ENCODE measurements at places on chromosomes 3 and 15.
A peak's percentile ranks its signal among the peaks of the same experiment; 100 is the strongest.

GRCh38 chr3:158863247-158863646 is 61.4 kb downstream of the MFSD1 start:
- DNase-seq: no peak

DNA sequence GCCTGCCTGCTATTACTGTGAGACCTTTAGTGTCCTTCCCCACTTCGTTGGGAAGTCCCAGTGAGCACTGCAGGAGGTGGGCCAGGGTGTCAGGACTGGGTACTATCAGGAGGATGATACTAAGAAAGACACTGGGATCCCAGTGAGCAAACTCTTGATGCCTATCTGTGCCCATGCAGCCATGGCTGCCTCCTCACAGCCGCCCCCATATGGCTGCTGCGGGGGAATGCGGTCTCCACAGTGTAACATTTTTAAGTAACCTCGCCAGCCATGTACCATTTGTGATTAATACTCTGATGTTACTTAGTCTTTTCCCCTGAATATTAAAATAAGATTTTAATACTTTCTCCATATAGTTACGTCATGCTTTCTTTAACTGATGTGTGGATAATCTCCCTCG is 312.2 kb downstream of the RYR3 start:
- no peak for DNase-seq

DNA sequence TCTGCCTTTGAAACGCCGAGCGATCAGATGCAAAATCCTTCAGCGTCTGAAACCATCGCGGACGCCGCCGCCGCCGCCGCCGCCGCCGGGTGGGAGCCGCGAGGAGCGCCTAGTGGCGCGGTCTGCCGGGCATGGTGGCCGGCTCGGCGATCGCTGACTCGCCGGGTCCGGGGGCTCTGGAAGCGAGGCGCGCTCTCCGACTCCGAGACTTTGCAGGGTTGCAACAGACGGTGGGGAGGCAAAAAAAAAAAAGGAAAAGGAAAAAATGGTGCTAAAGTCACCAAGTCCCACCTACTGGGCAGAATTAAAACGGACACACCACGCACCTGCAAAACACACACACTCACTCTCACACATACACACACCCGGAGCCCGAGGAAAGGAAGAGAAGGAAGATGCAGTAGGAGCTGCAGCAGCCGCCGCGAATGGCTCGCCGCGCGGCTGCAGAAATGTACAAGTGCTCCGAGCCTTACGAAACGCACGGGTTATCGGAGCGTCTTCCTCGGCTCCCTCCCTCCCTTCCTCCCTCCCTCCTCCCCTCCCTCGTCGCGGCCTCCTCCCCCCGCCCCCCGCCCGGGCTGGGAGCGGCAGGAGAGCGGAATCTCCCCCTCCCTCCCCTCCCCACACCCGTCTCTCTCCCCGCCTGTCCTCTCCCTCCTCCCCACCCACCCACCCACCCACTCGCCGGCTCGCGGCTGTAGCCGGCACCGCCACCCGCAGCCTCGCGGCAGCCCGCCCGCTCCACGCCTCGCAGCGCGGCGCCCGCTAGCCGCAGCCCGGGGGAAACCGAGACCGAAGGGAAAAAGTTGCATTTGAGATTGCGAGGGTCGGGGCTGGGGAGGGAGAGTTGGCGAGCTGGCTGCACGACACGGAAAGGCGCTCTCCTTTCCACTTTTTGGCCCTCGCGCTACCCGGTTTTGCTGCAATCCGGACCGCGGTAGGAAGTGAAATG is at the start of gene NTRK3:
NTRK3 (minus strand) TSS at position 461 of the 952 bp plus-strand sequence. CDS start 586 bp downstream, outside the sequence.
- peak; percentile 12 for DNase-seq

GRCh38 chr15:74130155-74130848 is at the start of gene ISLR2:
Gene ISLR2, plus strand, starts transcription at chr15:74130586. Its CDS starts 2,169 bp downstream, at chr15:74132755.
- DNase-seq: peak; percentile 8

DNA sequence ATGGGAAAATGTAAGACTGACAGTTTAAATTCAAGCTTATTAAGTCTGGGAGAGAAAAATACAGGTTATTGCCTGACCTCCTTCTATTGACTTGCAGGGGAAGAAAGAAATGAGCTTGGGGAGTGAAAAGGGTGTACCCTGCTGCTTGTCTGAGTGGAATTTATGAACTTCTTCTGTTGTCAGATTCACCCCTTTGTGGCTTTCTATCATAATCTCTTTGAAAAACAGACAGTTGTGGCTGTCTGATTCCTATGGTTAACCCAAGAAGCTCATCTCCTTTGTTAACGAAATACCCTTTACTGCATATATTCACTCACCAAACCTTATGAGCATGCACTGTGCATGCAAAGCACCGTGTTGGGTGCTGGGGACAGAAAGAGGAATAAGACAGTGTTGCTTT is 22.5 kb downstream of the GPD1L start:
- DNase-seq: no peak

GRCh38 chr3:132289316-132289715 is 27.9 kb upstream of the ACP3 start:
- DNase-seq: no peak

DNA sequence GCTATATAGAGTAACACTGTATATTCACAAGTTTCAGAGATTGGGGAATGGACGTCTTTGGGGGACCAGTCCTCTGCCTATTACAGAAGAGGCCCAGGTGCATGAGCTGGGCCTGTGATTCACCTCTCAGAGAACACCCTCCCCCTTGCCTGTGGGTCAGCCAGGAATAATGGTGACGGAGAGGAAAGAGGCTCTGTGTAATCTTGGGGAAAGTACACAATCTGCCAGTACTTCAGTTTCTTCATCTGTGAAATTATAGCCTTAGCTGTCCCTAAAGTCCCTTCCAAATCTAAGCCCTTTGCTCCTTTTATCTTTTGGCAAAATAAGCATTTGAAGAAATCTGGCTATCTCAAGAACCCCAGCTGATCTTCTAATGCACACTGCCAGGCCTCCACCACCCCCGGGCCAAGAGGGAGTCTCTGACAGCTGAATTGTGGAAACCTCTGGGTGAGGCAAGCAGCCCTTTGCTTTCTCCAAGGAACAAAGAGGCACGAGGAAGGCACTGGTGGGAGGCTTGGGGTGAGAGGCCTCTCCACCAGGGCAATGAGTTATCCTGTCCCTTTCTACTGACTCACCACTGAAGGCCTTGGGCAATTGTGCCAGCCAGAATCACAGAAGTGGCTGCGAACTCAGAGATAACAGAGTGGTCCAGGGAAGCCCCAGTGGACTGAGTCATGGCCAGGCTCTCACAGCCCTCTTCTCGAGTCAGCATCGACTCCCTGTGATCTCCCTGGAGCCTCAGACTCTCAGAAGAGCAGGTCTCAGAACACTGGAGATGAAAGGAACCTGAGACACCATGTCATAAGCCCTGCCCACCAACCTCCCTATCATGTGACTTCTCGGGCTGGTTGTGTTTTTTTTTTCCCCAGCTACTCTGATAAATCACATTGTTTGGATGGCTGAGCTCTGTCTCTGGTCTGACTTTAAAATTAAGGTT is 31.8 kb downstream of the CCNL1 start:
- peak; percentile 78 for DNase-seq

- DNase-seq: no peak
Observed at GRCh38 chr3:193134856-193135255, 106.2 kb upstream of the PLAAT1 start.

DNA sequence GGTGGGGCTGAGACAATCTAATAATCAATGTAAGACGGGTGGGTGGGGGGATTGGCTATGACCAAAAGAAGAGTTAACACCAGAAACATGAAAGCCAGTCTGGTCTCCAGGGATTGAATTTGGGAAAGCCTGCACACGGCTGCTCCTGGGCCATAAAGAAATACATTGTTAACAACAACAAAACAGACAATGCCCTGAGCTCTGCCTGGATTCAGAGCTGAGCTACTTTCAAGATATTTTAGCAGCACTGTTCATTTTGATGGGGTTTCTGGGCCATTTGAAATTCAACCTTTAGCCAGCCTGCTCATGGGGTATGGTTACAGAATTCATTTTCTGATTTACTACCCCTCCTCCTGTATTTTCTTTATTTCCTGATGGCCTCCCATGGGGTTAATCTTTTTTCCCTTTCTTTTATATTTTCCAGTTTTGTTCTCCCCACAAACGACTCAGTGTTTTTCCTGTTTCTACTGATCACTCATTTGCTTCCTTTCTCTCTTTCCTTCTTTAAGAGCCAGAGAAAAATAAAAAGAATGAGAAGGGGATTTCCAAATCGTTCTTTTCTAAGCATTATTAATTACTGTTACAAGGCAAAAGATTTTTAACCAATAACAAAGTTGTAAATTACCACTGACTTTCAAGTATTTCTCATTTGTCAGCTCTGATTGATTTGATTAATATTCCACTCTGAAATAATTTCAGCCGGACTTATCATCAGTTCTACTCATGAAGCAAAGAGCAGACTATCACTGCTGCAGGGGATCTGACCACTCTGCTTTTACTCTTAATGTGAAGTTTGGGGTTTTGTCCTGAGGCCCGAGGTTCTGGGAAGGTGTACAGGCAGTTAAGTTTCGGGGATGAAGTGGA is 19.6 kb downstream of the NR2F2 start:
- no peak for DNase-seq

GRCh38 chr3:176633511-176633910 is 563.8 kb downstream of the TBL1XR1 start:
- no peak for DNase-seq

DNA sequence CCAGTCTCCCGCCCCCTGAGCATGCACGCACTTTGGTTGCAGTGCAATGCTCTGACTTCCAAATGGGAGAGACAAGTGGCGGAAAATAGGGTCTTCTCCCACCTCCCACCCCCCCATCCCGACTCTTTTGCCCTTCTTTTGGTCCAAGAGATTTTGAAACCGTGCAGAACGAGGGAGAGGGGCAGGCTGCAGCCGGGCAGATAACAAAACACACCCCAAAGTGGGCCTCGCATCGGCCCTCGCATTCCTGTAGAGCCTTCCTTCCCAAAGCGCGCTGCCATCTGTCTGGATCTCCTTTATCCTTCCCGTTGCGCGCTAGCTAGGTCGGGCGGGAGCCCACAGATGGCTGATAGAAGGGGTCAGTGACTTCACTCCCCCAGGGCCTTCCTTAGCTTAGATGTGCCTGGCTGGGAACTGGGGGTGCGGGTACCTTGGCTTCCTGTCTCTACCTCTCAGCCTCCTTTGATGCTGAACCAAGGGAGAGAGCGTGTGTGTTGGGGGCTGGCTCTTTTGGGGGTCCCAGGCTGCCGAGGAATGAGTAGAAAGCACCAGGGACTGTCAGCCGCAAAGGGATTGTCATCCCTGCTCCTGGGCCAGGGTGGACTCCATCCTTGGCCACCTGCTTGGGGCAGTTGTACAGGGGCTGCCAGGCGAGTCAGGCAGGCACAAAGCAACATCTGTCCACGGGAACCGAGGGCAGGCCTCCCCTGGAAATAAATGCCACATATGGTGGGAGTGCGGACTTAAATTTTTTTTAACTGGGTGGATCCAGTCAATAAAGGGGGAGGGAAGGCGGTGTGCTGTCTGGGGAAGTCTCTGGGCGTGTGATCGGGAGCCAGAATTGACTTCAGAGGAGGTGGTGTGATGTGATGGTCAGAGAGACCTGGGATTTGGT is 1.8 kb downstream of the SMAD3 start:
- no peak for DNase-seq

- no peak for DNase-seq
Observed at GRCh38 chr15:80789796-80790195, 10.6 kb downstream of the CEMIP start.

GRCh38 chr3:101925564-101925963 is 76.2 kb downstream of the NFKBIZ start:
- DNase-seq: no peak

DNA sequence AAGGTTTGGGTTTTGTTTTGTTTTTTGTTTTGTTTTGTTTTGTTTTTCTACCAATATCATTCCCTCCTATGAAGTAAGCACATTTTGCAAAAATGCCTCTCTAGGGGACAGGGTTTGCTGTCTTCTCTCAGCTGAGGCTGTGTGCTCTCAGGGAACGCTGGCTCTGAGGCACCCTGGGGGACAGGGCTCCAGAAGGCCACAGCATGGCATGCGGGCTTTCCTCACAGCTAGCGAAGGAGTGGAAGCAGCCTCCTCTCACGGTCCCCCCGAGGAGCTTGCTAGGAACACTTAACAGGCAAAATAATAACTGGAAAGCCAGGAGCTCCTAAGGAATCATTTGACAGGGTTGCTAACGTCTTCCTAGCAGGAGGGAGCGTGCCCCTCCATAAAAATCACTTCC is 227.7 kb upstream of the ST8SIA2 start:
- no peak for DNase-seq

- no peak for DNase-seq
Observed at GRCh38 chr15:45690581-45691260, 55.9 kb downstream of the SQOR start.

DNA sequence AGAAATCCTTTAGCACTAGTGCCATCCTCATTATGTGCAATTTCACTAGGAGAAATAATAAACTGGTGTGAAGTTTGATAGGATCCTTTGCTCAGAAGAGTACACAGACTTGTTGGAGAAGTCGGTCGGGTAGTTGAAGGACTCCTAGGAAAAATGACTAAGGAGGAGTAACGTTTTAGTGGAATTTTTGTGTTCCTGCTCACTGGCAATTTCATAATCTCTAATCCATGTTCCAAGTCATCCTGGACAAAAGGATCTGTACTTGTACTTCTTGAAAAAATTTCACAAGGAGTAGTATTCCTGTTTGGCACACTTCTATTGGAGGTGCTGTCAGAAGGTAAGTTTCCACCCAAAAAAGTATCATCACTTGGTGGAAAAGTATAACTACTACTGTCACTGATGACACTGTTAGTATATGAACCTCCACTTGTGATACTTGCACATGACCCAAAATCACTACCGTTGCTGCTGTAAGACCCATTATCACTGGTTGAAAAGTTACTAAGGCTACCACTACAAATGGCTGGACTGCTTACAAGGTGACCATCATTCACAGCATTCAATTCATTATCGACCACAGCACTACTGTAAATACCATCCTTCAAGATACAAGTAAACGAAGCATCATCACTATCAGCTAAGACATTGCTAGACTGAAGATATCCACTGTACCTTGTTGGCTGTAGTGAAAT is 77.4 kb downstream of the NEDD4 start:
- no peak for DNase-seq

DNA sequence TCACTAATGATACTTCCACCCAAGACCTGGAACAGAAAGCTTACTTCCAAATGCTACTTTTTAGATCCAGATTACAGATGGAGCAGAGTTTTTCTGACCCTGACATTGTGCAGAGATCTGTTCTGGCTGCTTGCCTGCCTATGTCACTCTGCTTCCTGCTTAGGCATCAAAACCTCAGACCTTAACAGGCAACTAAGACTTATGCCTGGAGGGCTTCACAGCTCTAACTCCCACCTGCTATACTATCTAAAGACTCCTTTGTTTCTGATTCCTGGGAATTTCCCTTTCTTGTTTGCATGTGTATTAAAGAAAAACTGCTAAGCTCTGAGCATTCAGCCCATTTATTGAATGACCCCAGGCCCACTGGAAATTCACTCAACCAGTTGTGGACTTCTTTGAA is 157.4 kb upstream of the NPHP3 start:
- no peak for DNase-seq

- DNase-seq: no peak
Observed at GRCh38 chr3:39910826-39911464, 101.5 kb downstream of the MYRIP start.

DNA sequence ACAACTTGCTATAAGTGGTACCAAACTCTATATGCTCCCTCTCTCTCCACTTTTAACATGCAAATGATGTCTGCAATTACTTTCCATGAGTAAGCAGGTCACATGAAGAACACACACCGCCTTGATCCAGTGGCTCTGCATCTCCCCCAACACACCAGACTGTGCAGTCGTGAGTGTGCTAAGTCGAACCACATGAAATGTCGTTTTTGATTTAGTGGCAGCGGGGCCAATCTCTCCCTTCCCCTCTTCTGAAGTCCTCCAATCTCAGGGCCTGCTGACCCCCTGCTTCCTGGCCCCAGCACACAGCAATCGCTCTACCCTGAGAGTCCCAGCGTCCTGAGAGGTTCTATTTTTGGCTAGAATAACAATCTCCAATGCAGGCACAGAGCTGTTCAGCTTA is 312.5 kb downstream of the SHQ1 start:
- no peak for DNase-seq

Measured in stimulated activated naive CD8-positive, alpha-beta T cell treated with anti-CD3 and anti-CD28 coated beads, Interleukin-15, Interleukin-2, amounts not matched to agents 100 U/mL and 50 U/mL, for 24 hours (primary cell).